Suppressor macrophage (primary cell): ENCODE measurements at places on chromosomes 5 and 9.

DNA sequence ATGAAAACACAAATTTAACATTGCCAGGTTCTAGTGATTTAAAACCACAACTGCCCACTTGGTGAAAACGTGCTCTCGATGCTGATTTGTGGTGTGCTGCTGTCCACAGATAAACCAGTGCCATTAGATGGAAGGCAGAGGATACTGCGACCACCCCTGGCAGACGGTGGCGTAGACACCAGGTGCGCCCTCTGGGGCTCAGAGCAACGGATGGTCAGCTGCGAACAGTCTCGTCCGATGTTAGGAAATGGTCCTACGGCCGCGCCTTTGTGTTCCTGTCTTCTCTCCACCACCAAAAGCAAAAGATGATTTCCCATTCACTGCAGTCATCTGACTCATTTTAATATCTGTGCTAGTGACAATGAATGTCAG lies 43.2 kb downstream of the UBE2QL1 start:
- no peak for DNase-seq

DNA sequence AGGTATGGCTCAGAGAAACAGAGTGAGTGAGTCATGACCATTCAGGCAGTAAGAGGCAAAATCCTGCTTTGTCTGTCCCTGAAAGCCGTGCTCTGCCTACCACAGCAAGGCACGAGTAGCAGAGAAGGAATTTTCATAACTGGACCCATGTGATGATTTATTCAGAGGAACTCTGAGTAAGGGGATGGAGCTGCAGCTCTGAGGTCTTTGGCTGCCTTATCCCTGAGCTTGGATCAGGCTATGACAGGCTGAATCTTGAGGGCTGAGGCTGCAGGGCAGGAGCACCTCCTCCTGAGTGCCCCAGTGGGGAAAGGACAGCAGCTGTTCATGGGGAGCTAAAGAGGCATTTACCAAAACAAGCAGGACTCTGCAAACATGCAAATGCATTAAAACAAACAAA lies 183.4 kb downstream of the PAPPA start:
- no peak for DNase-seq

DNA sequence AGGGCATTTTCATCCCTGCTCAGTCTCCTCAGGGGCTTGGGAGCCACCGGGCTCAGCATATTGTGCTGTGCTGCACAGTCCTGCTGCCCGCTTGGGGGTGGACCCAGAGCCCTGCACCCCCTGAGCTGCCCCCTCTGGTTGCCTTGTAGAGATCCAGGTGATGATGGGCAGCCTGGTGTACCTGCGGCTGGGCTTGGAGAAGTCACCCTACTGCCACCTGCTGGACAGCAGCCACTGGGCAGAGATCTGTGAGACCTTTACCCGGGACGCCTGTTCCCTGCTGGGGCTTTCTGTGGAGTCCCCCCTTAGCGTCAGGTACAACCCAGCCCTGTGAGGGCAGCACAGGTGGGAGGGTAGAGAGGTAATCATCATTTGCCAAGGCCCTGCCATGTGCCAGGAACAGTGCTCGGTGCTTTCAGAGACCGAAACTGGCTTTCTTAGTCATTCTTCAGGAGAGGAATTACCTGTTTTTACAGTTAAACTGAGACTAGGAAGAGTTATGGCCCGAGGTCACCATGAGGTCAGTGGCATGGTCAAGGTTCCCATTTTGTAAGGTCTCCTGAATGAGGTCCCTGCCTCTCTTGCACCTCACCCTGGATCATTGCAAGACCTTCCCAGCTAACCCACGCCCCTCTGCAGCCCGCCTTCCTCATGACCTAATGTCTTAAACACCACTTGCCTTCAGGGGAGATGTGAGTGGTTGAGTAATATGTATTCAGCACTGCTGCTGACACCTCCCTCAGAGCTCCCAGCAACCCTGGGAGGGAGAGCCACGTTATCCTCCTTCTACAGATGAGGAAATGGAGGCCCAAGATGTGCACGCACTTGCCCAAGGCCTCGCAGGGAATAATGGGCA lies 7.5 kb downstream of the NHP2 start:
- DNase-seq = peak; percentile 46

DNA sequence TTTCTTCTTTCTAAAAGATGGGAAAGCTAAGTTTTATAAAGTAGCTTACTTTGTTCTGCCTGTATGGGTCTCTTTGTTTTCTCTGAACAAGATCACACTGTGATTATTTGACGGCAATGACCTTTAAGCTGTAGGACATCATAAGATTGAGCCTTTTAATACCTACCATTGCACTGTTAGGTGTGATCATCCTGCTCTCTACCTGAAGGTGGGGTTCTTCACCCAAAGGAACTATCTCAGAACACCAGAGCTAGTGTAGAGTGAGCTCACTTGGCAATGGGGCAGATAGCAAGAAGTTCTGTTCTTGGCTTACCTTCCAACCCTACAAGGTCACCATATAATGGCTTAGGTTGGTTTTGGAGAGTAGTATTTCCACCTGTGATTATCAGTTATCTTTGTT lies 200.2 kb downstream of the SPATA31D1 start:
- DNase-seq = no peak

DNA sequence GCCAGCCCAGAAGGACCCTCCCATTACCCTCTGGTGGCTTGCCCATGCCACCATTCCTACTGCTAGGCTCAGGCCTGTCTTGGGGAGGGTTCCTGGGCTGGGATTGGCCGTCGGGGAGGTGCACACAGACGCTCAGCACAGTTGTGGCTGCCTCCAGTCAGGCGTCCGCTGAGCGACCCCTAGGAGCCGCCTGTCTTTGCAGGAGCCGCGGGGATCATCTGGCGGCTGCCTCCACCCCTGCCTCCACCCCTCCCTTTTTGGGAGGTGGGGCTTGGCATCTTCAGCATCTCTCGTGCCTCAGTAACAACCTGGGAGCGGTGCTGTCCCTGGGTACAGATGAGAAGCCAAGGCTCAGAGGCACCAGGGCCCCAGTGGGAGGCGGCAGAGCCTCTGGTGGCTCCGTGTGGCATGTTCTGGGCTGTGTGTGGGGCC lies 39.6 kb downstream of the RXRA start:
- DNase-seq = no peak

DNA sequence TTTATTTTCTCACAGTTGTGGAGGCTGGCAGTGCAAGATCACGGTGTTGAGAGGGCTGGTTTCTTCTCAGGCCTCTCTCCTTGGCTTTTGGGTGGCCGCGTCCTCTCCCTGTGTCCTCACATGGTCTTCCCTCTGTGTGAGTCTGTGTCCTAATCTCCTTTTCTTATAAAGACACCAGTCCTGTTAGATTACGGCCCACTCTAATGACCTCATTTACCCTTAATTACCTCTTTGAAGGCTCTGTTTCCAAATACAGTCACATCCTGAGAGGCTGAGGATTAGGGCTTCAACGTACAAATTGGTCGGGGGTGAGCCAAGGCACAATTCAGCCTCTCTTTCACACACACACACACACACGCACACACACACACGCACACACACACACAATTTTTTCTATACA lies 73.0 kb downstream of the UGCG start:
- DNase-seq = no peak

- peak; percentile 28 for DNase-seq
Measured at GRCh38 chr5:43367909-43368669, 44.1 kb downstream of the CCL28 start.

DNA sequence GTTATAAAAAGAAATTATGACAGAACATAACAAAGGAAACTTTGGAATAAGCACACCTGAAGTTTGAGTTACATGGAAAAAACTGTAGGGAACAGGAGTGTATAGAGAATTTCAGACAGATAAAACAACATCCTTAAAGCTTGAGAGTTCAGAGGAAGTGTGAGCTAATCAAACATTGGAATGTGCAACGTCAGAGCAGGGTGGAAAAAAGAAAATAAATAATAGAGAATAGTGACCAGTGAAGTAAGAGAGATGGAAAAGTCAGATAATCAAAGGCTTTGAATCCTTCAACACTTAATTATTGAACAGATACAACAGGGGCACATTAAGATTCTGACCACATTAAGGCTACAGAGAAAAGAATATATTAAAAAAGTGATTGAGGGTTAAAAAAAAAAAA lies 128.5 kb upstream of the CDH10 start:
- no peak for DNase-seq

DNA sequence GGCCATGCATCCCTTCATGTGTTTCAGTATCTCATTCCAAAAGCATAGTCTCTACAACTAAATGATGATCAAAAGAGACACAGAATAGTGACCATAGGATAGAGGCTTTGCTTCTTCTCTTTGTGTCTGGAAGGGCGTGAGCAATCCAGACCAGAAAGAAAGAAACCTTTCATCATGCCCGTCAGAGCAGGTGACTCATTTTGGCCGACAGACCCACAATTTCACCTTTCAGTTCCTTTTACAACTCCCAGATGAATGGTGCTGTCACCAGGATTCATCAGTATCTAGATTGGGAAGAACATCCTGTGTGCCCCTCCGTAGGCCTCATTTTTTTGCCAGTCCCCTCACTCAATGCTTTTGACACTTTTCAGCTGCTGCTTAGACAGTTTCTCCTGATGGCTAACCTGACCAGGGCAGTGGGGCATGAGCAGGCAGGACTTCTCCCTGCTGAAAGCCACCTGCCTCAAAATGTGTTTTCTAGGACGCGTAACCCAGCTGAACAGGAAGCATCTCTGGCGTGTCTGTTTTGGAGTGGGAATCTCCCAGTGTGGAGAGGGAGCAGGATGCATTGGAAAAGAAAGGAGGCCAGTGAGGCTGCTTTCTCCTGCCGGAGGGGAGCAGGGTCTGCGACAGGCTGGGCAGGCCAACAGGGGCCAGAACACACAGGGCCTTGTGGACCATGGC lies 21.2 kb downstream of the ABLIM3 start:
- DNase-seq = no peak

GRCh38 chr9:94927762-94928670 lies 201.5 kb downstream of the AOPEP start:
- no peak for DNase-seq

GRCh38 chr5:17215361-17215760 lies 2.1 kb upstream of the BASP1 start:
- no peak for DNase-seq

GRCh38 chr9:121883281-121884056 lies 209.6 kb downstream of the TTLL11 start:
- DNase-seq = peak; percentile 27

DNA sequence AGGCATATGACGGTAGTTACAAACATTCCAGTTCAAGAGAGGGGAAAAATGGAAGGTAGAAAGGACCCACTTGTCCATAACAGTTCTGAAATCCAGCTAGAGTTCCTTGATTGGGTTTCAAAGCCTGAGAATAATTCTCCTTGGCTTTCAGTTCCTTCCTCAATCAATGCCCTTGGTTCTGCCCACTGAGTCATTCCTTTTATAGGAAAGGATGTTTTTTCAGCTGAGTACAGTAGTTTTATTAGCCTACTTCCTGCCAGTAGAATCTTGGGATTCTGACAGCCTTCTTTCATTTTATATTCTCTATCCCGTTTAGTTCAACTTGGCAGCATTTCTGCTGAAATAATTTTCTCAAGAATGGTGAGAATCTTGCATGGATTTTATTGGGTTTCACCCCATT lies 386.9 kb upstream of the SMC2 start:
- no peak for DNase-seq

- DNase-seq = no peak
Measured at GRCh38 chr5:65163698-65164097, 318.0 kb downstream of the ADAMTS6 start.

DNA sequence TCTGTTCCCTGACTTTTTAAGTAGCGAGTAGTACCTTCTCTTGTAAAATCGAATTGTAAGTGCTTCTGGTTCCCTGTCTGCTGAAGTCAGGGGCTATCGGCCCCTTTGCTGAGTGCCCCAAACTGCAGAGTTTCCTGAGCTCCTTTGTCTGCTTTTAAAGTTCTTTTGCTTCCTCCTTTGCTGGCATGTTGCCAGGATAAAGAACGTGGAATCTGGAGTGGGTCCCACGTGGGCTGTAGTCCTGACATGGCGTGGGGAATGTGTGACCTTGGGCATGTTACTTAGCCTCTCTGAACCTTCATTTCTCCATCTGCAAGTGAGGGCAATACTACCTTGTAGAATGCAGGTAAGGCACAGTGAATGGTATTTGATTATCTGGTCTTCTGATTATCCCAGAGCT lies 13.7 kb upstream of the ODF2 start:
- no peak for DNase-seq

DNA sequence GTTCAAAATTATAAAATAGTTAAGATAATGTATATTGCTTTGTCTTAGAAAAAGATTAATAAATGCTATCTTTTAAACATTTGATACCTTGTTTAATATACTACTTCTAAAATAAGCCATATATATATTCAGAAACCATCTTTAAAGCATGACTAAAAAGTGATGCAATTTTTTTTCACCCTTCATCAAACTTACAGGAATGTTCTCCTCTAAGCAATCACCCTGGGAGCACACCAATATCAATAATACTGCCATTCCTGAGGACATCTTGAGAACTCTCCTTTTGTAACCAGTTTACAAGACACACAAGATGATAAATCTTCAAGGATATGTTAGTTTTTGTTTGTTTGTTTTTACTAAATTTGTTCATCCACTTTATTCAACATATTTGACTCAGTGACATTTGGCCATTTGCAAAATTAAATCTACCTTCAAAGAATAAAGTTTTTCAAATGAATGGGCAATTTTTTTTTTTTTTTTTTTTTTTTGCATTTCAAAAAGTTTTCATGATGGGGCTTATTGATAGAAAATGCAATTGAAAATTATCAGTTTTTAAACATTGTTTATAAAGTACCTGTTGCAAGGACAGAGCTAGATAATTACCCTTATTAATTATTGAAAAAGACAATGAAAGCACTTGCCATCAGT lies 17.2 kb downstream of the FOXD1 start:
- DNase-seq = no peak

GRCh38 chr5:41649659-41650058 lies 139.3 kb upstream of the PLCXD3 start:
- DNase-seq = no peak
